ENCODE measurements at places on chromosomes 3 and 15.

DNA sequence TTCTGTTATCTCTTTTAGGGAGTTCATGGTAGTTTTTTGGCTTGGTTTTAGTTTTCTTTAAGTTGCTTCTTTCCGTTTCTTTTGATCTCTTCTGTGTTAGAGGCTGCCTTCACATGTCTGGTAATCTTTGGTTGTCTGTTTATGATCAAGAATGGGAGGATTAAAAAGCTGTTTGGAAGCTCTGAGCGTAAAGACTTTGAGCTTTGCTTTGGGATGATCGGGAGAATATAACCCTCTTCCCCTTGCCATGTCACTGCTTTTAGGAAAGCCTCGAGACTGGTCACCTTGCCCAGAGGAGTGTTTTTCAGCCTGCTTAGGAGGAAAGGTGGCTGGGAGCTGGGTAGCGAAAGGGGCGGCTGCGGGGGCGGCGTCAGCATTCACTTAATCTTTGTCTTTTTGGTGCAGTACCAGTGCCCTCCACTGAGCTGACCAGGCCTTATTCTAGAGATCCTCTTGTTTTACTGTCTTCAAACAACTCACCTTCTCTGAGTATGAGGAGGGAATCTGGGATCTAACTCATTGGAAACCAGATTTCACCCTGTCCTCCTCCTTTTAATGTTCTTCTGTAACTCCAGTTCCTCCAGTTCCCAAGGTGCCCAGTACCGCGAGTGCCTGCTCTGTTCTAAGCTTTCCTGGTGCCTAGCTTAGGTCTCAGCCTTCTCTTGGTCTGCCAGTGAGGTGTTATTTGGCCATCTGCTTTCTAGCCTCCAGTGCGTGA, 15.5 kb downstream of the TATDN2 start:
- peak; percentile 81 for DNase-seq

GRCh38 chr15:42071717-42072116, 22.6 kb downstream of the PLA2G4D start:
- DNase-seq: no peak

- DNase-seq: no peak
Measured at GRCh38 chr3:37147666-37148065, 26.7 kb downstream of the LRRFIP2 start.

- DNase-seq: no peak
Measured at GRCh38 chr3:120093119-120093910, 932 bp downstream of the GSK3B start.

DNA sequence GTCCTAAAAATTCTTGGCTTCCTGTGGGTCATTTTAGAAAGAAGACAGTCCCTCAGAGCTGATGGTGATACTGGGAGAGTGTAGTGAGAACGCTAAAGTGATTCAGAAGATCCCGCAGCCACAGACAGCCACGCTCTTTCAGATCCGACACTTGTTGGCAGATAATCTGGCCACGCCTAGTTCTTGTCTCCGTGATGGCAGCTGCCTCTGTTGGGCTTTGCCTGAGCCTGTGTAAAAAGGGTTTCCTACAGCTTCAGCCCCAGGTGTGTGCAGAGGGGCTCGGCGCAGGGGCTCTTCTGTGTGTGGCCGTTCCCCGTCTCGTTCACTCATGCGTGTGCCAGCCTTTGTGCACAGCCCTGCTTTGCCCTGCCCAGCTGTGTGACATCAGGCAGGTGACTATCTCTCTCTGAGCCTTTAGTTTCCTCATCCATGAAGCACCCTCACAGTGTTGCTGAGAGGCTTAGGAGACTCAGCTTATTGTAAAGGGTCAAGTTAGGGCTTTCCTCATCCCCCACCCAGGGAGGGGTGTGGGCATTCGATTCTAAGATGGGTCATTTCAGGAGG, 6.3 kb downstream of the IRAK2 start:
- no peak for DNase-seq

GRCh38 chr15:61835496-61836106, 224.6 kb downstream of the VPS13C start:
- DNase-seq: peak; percentile 83

Data from ecto neural progenitor cell (in vitro differentiated cells).